Stimulated activated CD4-positive, alpha-beta T cell treated with anti-CD3 and anti-CD28 coated beads, Interleukin-1b, Interleukin-23, amount 100 ng/mL, for 1 hour (primary cell): ENCODE measurements at places on chromosomes 13 and 19.

DNA sequence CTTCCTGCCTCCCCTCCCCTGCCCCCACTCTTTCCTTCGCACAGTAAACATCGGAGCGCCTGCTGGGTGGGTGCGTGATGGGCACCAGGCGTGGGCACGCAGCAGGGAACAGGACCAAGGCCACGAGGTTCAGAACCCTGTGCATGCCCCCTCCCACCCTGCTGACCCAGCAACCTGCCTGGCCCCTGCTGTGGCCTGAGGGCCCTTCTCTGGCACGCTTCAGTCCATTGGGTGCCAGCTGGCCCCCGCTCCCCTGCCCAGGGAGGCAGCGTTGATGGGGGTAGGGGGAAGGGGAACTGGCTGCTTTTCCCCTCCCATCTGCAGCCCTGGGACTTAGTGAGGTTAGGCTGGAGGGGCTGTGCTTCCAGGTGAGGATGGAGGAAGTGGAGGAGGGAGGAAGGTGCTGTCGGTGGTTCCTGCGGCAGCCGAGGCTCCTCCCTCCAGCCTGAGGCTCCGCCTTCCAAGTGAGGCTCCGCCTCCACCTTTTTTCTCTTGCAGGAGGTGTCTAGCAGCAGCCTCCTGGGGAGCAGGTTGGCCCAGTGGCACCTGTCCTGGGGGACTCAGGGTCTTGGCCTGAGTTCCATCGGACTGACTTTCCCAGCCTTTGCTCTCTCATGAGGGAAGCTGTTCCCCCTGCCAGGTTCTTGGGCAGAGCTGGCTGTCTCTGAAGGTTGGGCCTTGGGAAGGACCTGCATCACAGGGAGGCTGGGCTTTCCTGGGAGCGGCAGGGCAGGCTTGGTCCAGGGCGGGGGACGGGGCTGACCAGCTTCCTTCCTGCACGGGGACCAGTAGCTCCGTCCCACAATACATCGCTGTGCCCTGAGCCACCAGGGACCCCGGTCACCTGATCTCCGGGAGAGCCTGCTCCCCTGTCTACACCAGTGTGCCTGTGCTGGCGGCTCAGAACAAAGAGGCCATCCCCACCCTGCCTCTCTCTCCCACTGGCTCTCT is 7.3 kb downstream of the PIAS4 start:
- no peak for DNase-seq

DNA sequence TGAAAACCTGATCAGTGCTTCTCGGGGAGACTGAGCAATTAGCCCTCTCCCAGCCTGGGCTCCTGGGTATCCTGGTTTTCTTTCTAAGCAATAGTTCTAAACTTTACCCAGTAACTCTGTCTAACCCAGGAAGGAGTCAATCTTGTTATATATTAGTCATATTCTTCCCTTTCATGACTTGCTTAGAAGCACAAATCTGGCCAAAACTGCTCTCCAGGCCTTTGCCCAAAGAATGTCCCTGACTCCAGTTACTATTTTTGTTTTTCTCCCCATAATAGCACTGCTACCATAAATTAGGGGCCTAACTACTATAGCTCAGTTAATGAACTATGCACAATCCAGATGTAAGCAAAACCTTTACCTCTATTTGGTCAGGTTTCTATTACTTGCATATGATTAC is 355.8 kb upstream of the HTR2A start:
- no peak for DNase-seq

DNA sequence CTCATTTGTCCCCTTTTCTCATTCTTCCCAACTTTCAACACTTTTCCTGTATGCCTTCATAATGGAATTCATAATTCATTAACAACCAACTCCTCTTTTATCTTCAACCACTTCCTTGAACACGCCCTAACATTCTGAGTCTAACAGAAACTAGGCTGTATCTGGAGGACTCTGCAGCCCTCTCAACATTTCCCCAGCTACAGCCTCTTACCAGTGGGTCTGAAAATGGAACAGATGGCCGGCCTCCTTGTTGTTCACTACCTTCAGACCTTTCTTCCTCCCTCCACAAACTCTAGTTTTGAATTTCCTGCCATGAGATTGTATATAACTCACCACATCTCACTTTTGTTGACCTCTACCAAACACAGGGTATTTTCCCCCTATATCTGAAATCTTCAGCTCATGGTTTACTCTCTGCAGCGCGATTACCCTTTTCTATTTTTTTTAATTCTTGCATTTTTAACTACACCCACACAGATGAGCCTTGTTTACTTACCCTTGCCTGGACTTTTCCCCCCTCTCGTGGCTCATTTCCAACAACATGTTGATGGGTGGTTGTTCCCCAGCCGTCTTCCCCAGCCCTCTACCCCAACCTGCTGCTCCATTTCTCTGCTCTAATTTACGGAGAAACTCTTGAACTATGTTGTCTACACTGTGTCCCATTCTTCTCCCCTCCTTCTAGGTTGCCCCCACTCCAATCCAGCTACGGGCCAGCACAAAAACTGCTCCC is 846 bp downstream of the ZNF790 start:
- no peak for DNase-seq

DNA sequence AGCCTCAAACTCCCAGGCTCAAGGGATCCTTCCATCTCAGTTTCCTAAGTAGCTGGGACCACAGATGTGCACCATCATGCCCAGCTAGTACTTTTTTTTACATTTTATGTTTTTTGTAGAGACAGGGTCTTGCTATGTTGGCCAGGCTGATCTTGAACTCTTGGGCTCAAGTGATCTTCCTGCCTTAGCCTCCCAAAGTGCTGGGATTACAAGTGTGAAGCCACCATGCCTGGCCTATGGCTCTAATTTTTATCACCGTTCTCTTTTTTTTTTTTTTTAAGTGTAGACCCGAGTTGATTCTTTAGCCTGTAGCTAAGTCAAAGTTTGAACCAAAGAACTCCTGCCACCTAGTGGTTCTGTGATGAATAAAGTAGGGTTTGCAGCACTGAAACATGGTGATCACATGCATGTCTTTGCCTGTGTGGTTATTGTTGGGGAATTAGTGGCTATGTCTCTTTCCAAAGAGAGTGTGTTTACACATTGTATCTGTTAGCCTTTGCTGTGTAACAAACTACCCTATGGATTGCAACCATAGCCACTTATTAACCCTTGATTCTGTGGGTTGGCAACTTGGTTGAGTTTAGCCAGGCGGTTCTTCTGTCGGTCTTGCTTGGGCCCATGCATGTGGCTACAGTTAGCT is 11.6 kb downstream of the NFILZ start:
- no peak for DNase-seq
